ENCODE measurements at places on chromosomes 3 and 15.

- no peak for DNase-seq
These were observed 96.4 kb upstream of the NANOGP8 start for GRCh38 chr15:35181538-35181937.

DNA sequence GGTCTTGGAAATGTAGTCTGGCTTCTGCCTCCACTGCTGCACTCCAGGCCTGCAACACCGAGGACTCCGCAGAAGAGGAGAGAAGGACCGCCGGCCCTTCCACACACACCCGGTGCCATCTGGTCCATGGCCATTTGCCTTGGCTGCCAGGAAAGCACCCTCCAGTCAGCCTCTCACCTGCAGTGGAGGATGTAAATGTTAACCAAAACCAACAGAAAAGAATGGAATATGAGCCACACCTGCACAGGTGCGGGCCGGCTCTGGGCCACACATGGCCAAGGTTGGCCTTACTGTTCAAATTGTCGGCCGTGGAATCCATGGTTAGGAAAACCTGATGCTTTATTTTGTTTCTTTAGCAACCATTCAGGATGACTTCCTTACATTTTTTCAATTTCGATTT is 178.3 kb upstream of the C2CD4B start:
- no peak for DNase-seq

DNA sequence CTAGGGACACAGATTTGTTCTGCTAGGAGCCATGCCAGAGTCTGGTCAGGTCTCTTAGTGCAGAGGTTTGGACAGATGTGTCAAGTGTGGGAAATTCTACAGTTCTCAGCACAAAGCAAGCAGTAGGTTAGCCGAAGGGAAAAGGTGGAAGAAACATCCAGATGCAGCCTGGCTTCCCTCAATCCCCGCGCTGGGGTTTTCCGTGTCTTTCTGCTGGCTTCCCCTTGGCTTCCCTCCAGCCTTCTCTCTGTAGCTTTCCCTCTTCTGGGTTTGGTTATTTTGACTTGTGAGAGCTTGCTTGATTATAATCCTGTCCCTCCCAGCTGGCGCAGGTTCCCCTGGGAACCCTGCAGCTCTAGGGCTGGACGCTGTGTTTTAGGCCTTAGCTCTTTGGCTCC is 4.1 kb downstream of the TF start:
- DNase-seq = no peak

DNA sequence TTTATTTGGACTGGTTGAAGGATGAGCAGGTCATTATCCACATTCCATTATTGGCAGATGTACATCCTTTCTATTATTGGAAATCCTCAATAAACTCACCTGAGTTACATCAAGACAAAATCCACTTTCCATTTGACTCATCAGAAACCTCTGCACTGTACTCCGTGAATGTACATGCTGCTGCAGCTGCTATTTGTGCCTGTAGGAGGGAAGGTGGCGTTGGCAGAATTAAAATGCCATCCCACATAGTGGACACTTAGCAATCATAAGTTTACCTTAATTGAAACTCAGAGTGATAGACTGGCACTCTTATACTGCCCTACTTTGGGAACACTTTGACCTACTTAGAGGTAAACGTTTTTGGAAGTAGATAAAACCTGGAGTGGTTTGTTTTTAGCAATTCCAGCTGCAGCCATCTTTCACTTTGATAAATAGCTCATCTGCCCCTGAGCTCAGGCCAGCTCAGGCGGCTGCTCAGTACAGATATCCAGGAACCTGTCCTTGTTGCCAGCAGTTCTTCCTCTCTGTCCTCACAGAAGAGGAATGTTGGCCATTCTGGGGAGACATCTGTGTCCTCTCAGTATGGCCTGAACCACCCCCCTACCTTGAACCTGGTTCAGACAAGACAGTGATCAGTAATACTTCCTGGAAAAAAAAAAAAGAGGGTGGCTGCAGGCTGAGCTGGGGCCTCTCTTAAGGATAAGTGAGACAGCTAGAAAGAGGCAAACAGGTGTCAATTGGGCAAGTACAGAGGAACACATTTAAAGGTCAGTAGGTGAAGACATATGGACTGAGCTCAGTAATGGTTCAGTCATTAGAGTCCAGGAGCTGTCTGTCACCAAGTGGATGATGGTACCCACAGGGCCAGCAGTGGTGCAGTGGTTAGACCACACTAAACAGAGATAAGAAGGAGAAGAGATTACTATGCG is 153.4 kb upstream of the UMPS start:
- no peak for DNase-seq

DNA sequence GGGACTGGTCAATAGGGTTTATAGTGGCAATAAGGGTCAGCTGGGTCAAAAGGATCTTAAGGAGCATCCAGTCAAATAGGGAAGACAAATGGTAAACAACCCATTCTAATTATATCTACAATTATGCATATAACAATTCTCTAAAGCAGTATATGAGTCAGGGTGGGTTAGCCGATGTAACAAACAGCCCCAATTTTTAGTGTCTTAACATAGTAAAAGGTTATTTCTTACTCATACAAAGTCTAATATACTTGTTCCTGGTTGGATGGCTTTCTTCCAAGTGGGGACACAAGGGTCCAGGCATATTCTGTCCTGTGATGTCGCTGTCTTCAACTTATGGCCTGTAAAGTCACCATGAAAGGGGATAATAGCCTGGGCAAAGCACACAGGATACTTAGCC is 97.9 kb upstream of the GALNT15 start:
- no peak for DNase-seq

GRCh38 chr15:67501177-67501835 is 19.6 kb upstream of the C15orf61 start:
- peak; percentile 18 for DNase-seq

DNA sequence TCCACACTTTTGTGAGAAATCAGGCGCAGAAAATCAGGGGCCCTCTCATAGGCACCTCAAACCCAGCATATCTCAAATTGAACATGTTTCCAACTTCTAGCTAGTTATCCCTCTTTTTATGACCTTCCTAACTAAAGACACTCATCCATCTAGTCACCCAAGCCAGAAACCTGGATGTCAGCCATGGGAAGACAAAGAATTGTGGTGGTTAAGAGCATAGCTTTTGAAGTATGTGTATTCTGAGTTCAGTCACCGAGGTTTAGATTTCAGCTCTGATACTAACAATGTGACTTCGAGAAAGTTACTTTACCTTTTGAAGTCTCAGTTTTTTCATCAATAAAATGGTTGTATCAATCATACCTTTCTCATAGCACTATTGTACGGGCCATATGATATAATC is 495.5 kb downstream of the NLGN1 start:
- no peak for DNase-seq

DNA sequence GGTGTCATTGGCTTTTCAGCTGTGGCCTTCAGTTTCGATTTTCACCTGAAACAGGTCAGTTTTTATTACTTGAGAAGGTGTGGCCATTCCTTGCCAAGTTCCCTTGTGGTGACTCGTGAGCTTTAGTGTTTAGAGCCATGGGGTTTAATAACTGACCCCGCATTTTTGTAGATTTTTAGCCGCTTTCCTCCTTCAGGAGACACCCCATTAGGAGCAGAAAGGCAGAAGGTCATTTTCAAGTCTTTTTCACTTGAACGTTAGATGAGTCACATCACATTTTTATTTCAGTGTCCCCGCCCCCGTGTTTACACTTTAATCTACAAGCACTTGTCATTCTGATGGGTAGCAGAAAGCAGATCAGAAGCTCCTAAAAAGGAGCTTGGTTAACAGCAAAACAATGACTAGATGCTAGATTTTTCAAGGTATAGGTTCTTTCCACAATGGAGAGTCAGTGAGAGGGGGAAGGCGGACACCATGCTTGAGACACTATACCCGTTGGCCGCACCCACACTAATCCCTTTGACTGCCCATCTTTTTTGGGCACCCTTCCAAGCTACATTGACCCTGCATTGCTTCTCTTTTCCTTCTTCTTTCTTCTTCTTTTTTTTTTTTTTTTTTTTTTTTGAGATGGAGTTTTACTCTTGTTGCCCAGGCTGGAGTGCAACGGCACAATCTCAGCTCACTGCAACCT is 132.7 kb downstream of the GHSR start:
- DNase-seq = no peak

- no peak for DNase-seq
These were observed 3.7 kb downstream of the SSR3 start for GRCh38 chr3:156551261-156551660.

- DNase-seq = no peak
These were observed 59.4 kb downstream of the CALML4 start for GRCh38 chr15:68145706-68146105.

DNA sequence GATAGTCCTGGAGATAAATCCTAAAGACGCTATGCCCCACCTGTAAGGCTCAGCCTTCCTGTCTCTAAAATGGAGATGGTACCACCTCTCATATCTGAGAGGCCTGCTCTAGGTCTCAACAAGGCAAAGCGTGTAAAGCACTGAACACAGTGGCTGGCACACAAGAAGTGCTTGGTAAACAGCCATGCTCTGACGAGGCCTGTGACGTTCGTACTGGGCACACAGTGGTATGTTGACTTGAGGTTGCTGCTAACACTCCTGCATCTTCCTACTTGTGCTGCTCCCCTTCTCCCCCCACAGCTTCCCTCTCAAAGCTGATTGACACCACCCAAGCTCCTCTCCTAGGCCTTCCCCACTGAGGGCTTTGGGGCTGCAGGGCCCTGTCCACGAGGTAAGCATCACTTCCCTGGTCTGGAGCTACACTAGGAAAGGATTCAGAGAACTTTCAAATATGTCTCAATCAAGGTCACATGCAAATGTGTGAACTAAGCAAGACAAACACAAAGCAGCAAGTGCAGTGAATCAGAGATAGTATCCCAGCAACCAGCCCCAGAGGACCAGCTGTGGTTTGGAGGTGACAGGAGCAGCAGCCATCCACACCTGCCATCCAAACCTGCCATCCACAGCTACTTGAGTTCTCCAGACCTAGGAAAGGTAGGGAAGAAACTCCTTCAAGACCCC is 177.5 kb downstream of the STT3B start:
- DNase-seq = no peak

DNA sequence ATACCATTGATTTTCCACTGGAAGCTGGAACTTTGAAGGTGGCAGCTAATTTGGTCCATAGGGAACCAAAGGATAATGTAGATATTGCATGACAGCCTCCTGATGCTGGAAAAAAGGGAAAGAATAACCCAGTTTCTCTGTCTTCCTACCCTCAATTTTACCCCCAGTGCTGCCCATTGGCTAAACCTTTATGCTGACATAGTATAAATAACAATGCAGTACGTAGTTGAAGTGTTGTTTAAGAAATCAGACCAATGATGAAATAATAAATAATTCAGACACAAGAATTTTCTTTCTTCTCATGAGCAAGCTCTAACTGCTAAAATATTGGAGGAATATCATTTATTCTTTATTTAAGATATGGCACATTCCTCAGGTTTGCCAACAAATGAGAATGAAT is 843.4 kb downstream of the EPHA3 start:
- DNase-seq = no peak

DNA sequence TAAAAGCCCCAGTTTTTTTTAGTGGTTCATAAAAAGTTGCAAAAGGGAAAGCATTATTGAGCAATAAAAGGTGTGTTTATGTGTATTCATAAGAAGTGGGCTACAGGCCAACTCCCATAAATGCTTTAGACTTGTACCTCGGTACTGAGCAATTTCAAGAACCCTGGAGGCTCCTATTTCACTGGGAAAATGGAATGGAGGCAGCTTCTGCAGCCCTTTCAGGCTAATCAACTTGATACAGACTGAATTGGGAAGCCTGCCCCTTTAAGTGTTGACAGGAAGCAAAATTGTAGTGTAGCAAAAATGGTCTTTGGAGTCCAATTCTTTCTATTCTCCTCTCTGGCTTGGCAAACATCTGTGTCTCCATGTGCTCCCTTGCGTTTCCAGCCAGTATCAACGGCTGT is 118.8 kb downstream of the ECT2 start:
- no peak for DNase-seq

- DNase-seq = no peak
These were observed 98.6 kb downstream of the TCF12 start for GRCh38 chr15:57017024-57017423.

DNA sequence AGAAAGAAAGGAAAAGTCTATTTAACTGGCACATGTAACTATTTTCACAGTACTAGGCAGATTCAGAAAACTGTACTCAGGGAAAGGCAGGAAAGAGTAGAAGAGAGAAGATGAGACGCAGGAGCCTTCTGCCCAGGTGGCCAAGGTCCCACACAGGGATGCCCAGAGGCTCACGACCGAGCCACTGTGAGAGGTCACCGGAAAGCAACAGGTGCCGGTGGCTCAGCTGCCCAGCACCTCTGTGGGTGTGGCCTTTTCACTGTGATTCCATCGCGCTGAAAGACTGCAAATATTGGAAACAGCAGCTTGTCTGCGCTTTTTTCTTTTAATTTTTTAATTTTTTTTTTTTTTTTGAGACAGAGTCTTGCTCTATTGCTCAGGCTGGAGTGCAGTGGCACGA is 226.8 kb downstream of the OCA2 start:
- no peak for DNase-seq

DNA sequence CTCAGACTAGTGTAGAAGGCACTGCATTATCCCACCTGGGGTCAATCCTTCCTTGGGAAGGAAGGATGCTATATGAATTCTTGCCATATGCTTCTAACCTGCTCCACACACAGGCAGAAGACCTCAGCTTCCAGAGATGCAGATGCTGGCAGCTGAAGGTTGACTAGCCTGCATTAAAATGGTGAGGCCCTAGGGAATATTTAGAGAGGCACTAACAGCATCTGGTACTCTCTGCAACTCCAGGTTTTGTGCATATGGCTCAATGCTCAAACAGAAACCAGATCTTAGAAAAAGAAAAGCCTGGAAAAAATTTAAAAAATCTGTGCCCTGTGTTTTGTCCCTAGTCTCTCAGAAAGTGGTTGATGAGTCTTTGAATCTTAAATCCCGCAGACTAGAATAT is 56.0 kb upstream of the MYRIP start:
- no peak for DNase-seq

DNA sequence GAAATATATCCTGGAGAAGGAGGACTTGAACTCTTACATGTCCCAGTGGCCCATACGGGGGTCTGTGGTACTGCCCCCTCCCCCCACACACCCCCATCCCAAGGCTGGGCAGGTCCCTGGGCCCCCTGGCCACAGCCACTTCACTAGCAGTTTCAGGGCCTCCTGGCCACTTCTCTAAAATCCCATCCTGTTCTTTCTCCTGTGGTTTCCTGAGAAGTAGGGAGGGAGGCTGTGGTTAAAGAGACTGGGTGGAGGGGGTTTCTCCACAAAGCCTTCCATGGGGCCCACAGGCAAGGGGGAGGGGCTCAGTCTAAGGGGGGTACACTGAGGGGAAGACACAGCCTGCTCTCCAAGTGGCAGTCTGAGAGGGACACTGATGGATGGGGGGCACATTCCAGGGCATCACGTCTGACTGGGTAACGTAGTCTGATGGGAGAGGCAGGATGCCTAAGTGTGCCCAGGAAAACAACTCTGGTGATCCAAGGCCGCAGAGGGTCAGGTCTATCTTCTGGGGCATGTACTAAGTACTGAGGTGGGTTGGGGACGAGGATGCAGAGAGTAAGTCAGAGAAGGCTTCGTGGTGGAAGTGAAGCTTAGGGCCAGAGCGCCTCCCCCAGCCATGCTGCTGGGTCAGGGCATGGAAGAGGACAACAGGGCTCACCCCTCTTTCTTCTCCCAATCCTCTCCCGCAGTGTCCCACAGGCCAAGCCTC is 48.0 kb upstream of the C15orf39 start:
- peak; percentile 79 for DNase-seq

- DNase-seq = no peak
These were observed 37.4 kb downstream of the KLHL25 start for GRCh38 chr15:85757073-85757938.

- peak; percentile 88 for DNase-seq
These were observed 3.3 kb upstream of the DCP1A start for GRCh38 chr3:53350652-53351051.

- DNase-seq = no peak
These were observed 21.8 kb upstream of the DAPK2 start for GRCh38 chr15:64068133-64068532.

GRCh38 chr15:57045741-57046382 is 127.4 kb downstream of the TCF12 start:
- no peak for DNase-seq

Data from GF-D8 (cell line).